ENCODE measurements at places on chromosomes 6 and 20.

GRCh38 chr20:23654000-23654399 lies 16.2 kb upstream of the CST3 start:
- DNase-seq, result no peak

- no peak for DNase-seq
These were observed 1.9 kb downstream of the SLCO4A1 start for GRCh38 chr20:62644044-62644795.

- no peak for DNase-seq
These were observed 32.5 kb downstream of the DLL1 start for GRCh38 chr6:170258407-170258806.

DNA sequence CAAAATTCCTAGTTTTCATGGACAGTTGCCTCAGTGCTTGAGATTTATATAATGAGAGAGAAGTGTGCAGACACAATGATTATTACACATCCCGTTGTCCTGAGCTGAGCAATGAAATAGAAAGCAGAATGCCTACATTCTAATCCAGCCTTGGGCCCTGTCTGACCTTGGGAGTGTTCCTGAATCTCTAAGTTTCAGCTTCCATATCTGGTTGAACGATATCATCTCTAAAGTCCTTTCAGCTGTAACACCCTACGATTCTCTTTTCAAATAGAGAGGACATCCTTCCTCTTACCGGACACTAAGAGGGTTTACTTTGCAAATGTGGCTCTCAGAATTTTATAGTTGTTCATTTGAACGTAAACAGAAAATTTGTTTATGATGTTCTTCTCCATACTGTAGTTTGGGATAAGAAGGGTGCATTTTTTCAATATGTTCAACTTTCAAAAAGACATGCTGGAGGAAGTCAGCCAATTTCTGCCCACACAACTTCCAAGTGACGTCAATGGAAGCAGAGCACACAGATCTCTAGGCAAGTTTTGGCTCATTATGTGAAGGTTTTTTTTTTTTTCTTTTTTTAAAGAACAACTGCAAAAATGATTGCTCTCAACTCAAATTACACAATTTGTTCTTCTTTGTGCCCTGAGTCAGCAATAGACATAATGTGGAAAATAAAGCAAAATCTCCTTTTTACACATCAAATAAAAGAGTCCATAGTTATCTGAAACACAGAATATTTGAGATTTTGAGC lies 50.4 kb downstream of the PDE7B start:
- no peak for DNase-seq

DNA sequence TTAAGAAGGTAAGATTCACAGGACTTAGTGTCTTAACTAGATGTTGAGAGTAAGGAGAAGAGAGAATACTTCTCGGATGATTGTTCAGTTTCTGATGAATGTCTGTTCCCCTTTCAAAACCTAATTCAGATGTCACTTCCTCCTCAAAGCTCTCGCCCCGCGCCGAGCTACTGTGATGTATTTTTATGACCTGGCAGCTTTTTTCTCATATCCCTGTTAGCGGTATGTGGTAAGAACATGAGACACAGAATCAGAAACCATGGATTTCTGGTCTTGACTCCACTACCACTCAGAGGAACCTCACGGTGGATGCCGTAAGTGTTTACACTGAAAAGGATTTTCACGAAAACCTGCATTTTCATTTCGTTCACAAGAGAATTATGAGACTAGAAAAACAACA lies 48.4 kb downstream of the CEP43 start:
- DNase-seq, result no peak

- no peak for DNase-seq
These were observed 59.9 kb upstream of the TINAG start for GRCh38 chr6:54248319-54248718.

GRCh38 chr6:105790635-105791034 lies 295.5 kb upstream of the PRDM1 start:
- no peak for DNase-seq

GRCh38 chr6:2166717-2167116 lies 78.7 kb downstream of the GMDS start:
- DNase-seq, result no peak

GRCh38 chr6:161303628-161304340 lies 29.9 kb upstream of the AGPAT4 start:
- DNase-seq, result no peak

- DNase-seq, result no peak
These were observed 27.3 kb downstream of the ADA start for GRCh38 chr20:44624152-44624551.

DNA sequence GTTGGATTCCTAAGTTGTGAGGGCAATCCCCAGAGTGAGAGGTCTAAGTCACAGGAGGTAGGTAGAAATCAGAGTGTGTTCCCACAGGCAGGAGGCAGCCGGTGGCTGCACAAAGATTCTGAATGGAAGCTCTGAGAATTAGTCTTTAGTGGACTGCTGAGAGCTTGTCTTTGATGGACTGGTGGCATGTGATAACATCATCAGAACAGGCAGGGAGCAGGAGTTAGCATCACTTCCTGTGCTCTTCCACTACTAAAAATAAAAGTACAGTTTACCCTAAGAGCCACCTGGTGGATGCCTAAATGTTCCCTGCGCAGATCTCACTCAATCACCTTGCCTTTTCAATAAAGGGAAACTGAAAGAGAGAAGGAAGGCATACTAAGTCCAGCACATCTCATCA lies 294.6 kb upstream of the POU3F2 start:
- no peak for DNase-seq

GRCh38 chr6:7451326-7451725 lies 61.7 kb downstream of the RIOK1 start:
- DNase-seq, result no peak
